CD4-positive, alpha-beta T cell (primary cell): ENCODE measurements at places on chromosomes 1 and 21. TPM values are rescaled to one million over a fixed set of nuclear protein-coding genes. Genes with fewer than 3 reads are reported as not detected.

The GBP7 gene
- not detected for total RNA-seq

The TINAGL1 gene
- total RNA-seq = not detected

The CELA3A gene
- total RNA-seq = not detected

The ADAMTS4 gene
- total RNA-seq = 0.28 TPM

The BACE2 gene
- not detected for total RNA-seq

The SLC16A4 gene
- total RNA-seq = not detected

The MFSD2A gene
- total RNA-seq = 2.7 TPM

The FTCD gene
- total RNA-seq = 0.44 TPM

The SPRR1B gene
- not detected for total RNA-seq

The OR2T1 gene
- total RNA-seq = not detected

The NBPF15 gene
- 89.5 TPM for total RNA-seq

The PPIAL4G gene
- 0.14 TPM for total RNA-seq

The INAVA gene
- total RNA-seq = 0.22 TPM

The KRTAP19-3 gene
- not detected for total RNA-seq

The DDI2 gene
- total RNA-seq = 29.9 TPM

The SHC1 gene
- 59.9 TPM for total RNA-seq

The PLXNA2 gene
- 0.75 TPM for total RNA-seq

The TRIM62 gene
- 18.9 TPM for total RNA-seq

The MAB21L3 gene
- total RNA-seq = not detected

The KRTAP21-2 gene
- not detected for total RNA-seq

The CYP4A11 gene
- total RNA-seq = not detected

The PRELP gene
- total RNA-seq = not detected

The ZFYVE9 gene
- total RNA-seq = 5.4 TPM

The ASTN1 gene
- not detected for total RNA-seq

The TAL1 gene
- total RNA-seq = not detected

The CD247 gene
- total RNA-seq = 378 TPM

The RHD gene
- not detected for total RNA-seq

The CD164L2 gene
- total RNA-seq = not detected

The CBR1 gene
- 5.2 TPM for total RNA-seq
